ENCODE measurements at places on chromosomes 3 and 15.

GRCh38 chr3:45958321-45958791 is 15.1 kb downstream of the CXCR6 start:
- DNase-seq: no peak

DNA sequence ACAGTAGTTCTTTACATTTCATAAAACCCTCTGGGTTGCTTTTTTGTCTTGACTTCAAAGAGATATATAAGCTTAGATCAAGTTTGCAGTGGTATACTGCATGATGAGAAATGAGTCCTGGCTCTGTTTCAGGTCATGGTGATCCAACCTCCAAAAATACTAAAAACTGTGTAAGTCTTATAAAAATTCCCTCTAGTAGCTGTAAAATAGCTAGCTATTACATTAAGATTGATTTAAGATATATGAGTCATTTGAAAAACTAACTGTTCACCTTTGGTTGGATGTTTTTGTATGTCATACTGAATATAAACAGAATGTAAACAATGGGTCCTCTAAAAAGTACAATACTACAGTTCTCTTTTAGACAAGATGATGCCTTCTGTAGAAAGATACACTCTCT is 879.2 kb downstream of the ROBO1 start:
- no peak for DNase-seq

DNA sequence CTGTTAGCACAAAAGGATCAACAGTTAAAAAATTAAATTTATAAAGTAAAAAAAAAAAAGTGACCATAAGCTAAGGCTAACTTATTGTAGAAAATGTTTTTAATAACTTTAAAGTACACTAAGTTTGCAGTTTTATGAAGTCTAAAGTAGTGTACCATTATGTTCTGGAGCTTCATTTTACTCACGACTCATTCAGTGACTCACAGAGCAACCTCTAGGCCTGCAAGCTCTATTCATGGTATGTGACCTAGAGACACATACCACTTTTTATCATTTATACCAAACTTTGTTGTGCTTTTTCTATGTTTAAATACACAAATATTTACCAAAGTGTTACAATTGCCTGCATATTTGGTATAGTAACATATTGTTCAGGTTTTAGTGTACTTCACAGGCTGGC is 1552.3 kb downstream of the OTOL1 start:
- no peak for DNase-seq

DNA sequence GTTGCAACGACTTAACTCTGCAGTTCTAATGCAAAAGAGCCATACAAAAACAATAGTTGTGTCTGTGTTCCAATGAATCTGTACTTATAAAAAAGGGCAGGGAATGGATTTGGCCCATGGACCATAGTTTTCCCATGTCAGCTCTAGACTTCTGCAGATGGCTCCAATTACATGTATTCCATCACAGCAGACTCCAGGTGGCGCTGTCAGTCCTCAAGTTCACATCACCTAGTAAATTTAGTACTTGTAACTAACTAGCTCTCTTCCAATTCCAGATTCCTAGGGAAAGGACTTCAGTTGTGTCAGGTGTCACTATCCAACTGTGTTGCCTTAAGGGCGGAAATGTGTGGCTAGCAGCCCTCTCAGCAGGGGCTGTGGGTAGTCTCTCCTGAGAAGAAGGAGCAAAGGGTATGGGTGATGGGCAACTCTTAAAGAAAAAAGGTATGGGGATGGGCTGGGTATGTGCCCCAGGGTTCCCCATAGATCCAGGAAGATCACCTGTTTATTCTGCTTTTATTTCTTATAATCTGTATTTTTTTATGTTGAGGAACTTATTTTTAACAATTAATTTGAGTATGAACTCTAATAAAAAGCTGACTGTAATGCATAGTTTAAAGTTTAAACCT is 36.2 kb downstream of the BBS4 start:
- peak; percentile 26 for DNase-seq

GRCh38 chr15:67593562-67593961 is 51.1 kb downstream of the MAP2K5 start:
- DNase-seq: no peak

- no peak for DNase-seq
Observed at GRCh38 chr15:34584330-34584668, 848 bp upstream of the GOLGA8B start.

DNA sequence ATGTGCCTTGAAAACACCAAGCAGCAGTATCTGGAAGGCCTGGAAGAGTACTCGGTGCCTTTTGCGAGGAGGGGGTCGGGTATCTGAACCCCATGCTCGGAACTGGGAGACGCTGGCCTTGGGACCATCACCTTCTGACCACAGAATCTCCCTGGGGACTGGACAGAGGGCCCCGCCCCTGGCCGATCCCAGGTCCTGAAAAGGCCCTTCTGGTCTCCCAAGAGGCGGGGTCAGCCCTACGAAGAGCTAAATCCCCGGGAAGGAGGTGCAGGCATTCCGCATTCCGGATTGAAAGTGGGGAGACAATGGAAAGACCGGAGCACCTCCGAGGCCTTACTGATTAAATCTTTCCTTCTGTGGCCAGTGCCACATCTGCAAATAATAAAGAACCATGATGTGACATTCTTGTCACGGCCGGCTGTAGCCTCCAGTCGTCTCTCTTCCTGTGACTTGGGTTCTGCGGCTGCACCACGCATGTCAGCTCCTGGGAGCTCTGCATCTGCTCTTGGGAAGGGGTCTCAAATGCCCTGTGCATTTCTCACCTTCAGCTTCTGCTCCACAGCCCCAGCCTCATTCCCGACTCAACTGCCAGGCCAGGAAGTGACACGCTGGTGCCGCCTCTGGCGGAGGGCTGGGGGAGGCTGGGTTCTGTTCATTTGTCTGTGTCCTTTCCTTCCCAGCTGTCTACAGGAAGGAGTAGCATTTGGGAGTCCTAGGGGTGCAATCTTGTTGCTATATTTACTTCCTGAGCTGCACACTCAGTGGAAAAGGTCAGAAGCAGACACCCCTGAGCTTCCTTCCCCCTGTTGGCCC is 173.5 kb downstream of the KLF13 start:
- no peak for DNase-seq

- no peak for DNase-seq
Observed at GRCh38 chr15:69815793-69816192, 281.9 kb downstream of the TLE3 start.

DNA sequence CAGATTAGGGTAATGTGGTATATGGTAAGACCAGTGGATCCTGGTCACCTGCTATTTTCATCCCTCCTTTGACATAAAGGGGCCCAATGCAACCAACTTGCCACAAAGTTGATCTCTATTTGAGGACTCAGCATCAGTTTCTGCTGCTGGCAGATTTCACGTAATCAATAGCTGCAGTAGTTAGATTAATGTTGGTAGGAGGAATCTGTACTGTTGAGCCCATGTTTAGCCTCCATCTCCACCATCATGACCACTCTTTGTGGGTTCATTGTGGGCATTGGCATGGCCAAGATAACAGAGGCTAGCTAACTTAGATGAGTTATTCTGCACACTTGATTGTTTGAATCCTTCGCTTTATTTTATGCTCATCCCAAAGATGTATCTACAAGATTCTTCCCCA is 29.9 kb downstream of the CGGBP1 start:
- DNase-seq: no peak

GRCh38 chr15:95979286-95979685 is 351.2 kb upstream of the NR2F2 start:
- no peak for DNase-seq

- DNase-seq: no peak
Observed at GRCh38 chr3:29370476-29371420, 89.9 kb downstream of the RBMS3 start.

GRCh38 chr3:15572138-15572537 is 29.2 kb downstream of the HACL1 start:
- DNase-seq: no peak

DNA sequence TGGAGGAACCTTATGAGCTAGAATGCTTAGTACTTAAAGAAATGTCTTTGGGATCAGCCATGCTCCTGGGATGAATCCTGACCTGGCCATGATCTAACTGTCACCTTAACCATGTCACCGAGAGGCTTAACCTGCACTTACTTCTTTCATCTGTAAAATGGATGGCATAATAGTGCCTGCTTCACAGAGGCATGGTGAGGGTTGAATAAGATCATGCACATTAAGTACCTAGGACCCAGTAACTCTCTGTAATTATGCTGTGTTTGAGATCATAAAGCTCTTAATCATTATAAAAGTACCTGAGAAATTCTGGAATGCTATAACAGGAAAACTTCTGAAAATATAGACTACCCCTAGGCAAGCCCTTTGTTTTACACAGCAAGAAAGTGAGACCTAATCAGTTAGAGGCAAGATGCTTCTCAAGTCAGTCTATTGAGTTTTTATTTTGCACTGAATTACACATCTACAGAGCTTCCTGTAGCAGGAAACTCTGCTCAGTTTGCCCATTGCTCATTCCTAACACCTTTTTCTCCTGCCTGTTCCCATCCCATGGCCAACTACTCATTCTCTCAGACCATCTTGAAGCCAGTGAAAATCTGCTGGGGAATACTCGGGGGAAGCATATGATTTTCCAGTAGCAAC is 1015.5 kb upstream of the CFAP20DC start:
- no peak for DNase-seq

DNA sequence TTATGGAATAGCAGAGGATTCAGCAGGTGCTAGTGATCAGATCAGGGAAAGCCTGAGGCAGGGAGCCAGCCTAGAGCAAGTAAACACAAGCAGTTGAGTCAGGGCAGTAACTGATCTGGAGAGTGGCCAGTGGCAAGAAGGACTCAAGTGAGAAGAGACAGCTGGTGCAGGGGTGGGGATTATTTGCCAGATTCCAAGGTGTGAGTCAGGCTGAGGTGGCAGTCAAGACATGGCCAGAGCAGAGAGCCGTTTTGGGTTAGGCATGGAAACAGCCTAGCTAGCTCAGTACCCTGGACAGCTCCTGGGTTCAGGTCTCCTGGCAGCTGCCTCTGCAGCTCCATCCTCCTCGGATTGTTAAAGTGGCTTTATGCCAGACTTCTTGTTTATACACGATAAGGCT is 281.9 kb upstream of the ONECUT1 start:
- peak; percentile 47 for DNase-seq

DNA sequence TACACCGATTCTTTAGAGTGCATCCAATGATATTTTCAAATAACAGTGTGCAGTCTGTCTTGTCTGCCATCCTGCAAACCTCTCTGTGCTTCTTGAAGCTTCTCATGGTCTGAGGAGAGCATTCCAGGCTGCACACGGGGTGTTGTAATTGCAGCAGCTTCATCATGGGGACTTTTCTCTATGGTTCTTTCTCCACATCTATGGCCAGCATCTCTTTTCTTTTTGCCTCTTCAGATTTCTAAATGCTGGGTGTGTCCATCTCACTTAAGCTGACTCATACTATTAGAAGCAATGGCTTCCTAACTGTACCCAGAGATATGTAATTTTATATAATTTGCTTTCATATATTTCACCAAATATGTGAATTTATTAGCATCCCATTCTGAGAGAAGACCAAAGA is 63.8 kb upstream of the EPHB3 start:
- DNase-seq: no peak

- no peak for DNase-seq
Observed at GRCh38 chr3:48504051-48504946, at the start of gene SHISA5. TSS of gene SHISA5 (minus strand) at chr3:48504174. CDS start at chr3:48504094, 80 bp downstream.

DNA sequence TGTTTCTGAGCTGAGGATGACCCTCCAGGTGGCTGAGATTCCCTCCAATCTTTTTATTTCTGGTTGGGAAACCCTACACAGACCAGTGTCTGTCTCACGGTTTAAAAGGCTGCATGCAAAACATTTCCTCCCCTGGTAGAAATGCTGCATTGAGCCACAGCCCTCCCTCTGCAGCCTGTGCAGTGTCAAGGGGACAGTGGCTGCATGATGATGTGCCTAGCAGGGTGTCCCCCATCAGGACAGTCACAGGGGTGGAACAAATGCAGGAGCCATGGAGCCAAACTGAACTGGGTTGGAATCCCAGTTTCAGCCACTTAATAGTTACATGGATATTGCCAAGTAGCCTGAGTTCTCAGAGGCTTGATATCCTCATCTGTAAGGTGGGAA is 147.9 kb upstream of the CTDSPL start:
- DNase-seq: no peak

DNA sequence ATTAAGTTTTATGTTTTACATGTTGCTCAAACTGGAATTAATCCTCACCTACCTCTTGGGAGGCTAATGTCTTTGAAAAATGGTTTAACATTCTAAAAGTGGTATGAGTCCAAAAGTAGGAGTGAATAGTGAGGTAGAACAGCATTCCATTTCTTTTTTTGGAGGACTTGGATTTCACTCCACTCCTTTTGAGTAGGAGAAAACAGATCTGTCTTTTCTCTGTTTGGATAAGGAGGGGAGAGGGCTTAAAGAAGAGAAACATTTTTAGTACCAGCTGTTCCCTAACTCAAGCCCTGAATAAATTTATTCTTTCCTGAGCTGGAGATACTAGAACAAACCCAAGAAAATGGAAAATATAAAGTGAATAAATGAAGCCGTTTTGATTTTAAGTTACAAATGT is 687.9 kb downstream of the MECOM start:
- no peak for DNase-seq

GRCh38 chr15:31328428-31328968 is 1.9 kb downstream of the KLF13 start:
- DNase-seq: no peak

GRCh38 chr3:134838599-134838998 is 43.5 kb downstream of the EPHB1 start:
- DNase-seq: no peak

DNA sequence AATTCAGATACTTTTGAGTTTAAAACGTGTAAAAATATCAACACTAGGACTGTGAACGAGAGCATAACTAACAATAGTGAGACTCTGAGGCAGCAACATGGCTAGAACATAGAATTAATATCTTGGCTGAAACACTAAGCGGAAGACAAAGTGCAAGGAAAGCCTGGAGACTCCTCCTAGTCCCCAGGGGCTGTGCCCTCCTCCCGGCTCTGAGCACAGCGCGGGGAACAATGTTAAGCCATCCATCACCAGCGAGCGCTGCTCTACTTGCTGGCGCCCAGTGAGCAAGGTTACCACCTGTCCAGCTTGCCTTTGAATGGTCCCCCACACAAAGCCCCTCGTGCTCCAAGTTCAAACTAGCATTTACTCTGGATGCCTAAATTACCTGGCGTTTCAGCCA is 436.9 kb downstream of the FOXP1 start:
- DNase-seq: no peak

DNA sequence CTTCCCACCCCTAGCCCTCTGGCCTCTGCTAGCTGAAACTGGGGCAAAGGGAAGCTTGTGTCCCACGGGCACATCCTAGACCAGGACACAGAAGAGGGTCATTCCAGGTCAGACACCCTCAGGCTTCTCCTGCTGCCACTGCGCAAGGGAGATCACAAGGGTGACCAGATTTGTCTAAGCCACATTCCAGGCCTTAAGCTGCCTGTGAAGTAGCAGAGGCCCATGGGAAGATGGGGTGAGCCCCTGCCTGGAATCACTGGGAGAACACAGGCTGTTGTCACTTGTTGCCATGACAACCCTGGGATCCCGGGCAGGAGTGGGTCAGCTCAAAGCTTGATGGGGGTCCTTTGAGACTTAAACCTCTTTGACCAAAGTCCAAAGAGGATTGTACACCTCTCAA is 10.8 kb downstream of the STRA6 start:
- DNase-seq: no peak

- no peak for DNase-seq
Observed at GRCh38 chr3:18122264-18122663, 302.9 kb downstream of the SATB1 start.

Data from kidney epithelial cell (primary cell).